ENCODE measurements at places on chromosomes 1 and 21. TPM values are rescaled to one million over a fixed set of nuclear protein-coding genes. Genes with fewer than 3 reads are reported as not detected.

DNA sequence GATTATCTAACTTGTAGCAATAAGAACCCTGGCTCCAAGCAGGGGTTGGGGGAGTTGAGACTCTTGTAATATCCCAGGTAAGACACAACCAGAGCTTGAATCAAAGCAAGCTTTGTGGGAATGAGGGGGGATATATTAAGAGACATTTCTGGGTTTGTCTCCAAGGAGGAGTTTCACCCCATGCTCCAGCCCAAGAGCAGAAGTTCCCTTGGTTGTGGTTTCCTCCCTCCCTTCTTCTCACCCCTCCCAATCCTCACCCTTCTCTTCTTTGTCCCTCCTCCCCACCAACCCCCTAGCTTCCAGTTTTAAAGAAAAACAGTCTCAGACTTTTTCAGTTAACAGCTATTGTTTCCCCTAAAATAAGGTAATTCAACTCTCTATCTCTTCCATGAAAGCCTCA lies 11.9 kb downstream of the TRAF3IP3 start:
- DNase-seq, result no peak

DNA sequence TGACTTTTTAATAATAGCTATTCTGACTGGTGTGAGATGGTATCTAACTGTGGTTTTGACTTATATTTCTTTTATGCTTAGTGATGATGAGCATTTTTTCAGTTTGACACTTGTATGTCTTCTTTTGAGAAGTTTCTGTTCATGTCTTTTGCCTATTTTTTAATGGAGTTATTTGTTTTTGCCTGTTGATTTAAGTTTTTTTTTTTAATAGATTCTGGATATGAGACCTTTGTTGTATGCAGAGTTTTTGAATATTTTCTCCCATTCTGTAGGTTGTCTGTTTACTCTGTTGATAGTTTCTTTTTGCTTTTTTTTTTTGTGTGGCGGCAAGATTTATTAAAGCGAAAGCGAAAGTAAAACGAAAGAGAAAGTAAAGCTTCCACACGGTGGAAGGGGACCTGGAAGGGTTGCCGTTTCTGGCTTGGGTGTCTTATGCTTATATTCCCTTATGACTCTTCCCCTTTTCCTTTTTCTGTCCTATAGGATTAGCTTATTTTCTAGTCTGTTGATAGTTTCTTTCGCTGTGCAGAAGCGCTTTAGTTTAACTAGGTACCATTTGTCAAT lies 67.6 kb downstream of the TBX19 start:
- DNase-seq, result no peak

DNA sequence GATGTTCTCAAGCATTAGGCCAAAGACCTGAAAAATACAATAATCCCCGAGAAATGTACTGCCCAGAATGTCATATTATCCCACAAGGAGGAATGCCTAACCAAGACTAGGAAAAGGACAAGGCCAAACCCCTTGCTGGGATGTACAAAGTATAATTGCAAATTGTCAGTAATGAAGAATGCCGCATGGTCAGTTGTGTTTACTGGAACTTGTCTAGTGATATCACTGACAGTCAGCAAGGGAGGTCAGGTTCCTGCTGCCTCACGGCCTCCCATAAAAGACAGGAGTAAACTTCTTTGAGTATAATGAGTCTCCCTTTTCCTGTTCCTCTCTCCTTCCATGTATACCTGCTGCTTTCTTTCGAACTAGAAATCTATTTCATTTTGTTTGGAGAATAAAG lies 222.8 kb downstream of the RHOU start:
- no peak for DNase-seq

Gene COL9A2
- 2.4 TPM for polyA plus RNA-seq

Gene C1orf226
- 6.6 TPM for polyA plus RNA-seq
